ENCODE measurements at places on chromosomes 11 and 22.

DNA sequence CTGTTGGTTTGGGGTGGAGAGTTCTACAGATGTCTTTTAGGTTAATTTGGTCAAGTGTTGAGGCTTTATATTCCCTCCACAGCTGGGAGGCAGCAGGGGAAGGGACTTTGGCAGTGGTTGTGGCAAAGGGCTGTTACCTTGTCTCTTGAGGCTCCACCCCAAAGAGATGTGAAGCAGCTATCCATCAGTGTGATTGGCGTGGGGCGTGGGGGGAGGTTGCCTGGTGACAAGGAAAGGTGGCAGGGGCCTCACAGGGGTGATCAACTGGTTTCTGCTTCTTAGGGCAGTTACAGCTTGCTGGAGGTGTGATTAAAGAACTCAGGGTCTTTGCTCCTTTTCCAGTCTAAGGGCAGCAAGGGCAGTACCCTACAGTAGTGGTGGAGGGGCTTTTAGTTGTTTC, 59.3 kb downstream of the FANCF start:
- no peak overlapping the region for H3K27ac ChIP-seq
- DNase-seq = no peak
- no peaks in the 10 kb centered on the region for H3K4me1 ChIP-seq
- no peaks in the 10 kb centered on the region for H3K36me3 ChIP-seq
- no peak overlapping the region for H3K4me3 ChIP-seq

GRCh38 chr11:121556937-121557336, 104.2 kb upstream of the SORL1-AS1 start:
- peaks cover 46% of the 10 kb centered on the region for H3K4me1 ChIP-seq
- peak overlapping the region; percentile 5 for H3K27ac ChIP-seq
- H3K27me3 ChIP-seq = no peaks in the 10 kb centered on the region
- H3K4me3 ChIP-seq = no peak overlapping the region
- peaks cover 35% of the 10 kb centered on the region for H3K36me3 ChIP-seq

DNA sequence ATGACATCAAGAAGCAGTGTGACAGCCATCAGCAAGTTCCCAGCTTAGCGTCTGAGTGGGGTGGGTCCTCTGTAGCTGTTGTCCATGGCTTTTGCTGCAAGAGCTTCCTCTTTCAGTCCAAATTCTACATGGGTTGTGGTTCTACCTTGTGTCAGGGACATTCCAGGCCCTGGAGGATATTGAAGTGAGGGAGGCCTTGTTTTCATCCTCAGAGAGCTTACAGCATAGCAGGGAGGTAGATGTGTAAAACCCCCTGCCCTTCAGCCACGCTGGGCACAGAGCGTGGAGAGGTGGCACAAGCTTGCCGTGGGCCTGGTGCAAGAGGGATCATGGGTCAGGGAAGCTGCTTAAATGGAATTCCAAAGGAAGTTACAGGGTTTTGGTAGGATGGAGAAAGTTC, 93.9 kb downstream of the GRIK4 start:
- DNase-seq = no peak
- H3K36me3 ChIP-seq = no peaks in the 10 kb centered on the region
- H3K27me3 ChIP-seq = peaks cover 22% of the 10 kb centered on the region
- H3K4me3 ChIP-seq = no peak overlapping the region
- no peaks in the 10 kb centered on the region for H3K4me1 ChIP-seq

DNA sequence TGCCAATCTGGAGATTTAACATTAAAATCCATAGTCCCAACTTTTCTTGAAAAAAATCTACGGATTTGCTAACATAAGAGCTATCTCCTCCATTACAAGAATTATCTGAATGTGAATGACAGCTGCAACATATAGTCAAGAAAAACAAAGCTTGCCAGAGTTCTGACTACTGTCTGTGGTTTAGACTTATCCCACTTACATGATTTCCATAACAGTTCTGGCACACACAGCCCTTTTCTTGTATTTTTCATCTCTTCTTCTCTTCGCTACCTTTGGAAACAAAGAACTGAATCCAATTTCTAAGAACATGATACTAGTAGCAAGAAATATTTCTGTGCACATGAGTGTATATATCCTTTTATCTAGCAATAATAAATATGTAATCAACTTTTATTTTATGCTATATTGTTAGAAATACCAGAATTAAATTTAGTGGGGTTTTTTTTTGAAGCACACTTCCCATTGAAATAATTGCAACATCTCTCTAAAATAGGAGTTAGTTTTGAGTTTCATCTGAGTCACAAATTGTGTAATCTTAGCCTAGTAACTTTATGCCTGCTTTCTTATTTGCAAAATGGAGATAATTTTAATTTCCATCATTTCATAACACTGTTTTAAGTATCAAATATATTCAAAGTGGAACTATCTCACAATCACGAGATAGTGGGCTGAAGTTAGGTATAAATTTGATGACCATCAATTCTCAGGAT, 1217.6 kb downstream of the JRKL start:
- DNase-seq = no peak
- H3K36me3 ChIP-seq = no peaks in the 10 kb centered on the region
- H3K27ac ChIP-seq = no peak overlapping the region
- H3K4me3 ChIP-seq = no peak overlapping the region

DNA sequence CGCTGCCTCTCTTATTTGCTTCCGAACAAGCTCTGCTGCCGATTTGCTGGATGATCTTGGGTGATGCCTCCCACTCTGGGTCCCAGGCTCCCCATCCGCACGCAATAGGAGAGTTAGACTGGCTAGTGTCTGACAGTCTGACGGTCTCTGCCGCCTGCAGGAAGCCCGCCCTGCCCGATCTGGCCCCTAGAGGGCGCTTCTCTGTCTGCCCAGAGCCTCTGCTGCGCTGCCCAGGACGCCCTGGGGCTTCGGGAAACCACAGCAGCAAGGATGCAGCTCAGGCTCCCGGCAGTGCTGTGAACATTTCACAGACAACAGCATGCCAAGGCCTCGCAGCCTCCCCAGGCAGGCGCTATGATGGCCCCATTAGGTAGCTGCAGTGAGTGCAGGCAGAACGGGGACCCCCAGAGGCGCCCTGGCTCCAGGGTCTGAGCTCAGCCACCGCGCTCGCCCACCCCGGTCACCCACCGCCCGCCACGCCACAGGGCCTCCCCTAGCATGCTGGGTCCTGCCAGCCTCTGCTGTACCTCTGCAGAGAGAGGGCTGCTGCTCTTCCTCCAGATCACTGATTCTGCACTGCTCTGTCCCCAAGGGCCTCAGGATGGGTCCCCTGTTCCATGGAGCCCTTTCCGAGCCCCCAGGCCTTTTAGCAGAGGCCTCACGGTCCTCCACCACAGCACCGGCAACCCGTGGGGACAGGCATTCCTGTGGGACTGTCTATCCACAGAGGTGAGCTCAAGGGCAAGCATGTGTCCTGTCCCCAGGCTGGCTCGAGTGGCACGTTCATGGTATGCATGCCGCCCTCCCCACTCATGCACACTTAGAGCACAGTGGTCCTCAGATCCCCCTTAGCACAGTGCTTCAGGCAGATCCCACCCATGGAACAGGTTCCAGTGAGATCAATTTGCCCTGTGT, 4.3 kb upstream of the BAIAP2L2 start:
- no peak overlapping the region for H3K27ac ChIP-seq
- DNase-seq = peak; percentile 73
- peaks cover 3% of the 10 kb centered on the region for H3K4me1 ChIP-seq
- no peaks in the 10 kb centered on the region for H3K36me3 ChIP-seq
- no peaks in the 10 kb centered on the region for H3K27me3 ChIP-seq

DNA sequence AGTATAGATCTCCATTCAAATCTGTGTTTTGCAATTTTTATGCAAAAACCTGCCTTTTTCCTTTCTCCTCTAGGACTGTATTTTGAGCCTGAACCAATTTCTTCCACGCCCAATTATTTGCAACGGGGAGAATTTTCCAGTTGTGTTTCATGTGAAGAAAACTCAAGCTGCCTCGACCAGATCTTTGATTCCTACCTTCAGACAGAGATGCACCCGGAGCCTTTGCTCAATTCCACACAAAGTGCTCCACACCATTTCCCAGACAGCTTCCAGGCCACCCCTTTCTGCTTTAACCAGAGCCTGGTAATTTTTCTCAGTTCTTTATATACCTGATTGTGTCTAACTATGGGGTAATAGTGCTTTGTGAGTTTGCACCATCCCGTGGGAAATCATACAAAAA, 8.0 kb downstream of the POU2AF3 start:
- H3K4me1 ChIP-seq = no peaks in the 10 kb centered on the region
- peaks cover 24% of the 10 kb centered on the region for H3K27me3 ChIP-seq

DNA sequence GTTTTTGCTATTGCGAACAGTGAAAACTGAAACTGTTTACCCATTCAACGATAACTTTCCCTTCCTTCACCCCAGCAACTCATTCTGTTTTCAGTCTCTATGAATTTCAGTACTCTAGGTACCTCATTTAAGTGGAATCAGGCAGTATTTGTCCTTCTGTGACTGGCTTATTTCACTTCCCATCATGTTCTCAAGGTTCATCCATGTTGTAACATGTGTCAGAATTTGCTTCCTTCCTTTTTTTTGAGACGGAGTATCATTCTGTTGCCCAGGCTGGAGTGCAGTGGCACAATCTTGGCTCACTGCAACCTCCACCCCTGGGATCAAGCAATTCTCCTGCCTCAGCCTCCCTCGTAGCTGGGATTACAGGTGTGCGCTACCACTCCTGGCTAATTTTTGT, 23.7 kb downstream of the HTR3B start:
- no peaks in the 10 kb centered on the region for H3K36me3 ChIP-seq
- no peak for DNase-seq
- no peak overlapping the region for H3K27ac ChIP-seq
- H3K27me3 ChIP-seq = peaks cover 21% of the 10 kb centered on the region
- H3K4me3 ChIP-seq = no peak overlapping the region

GRCh38 chr22:36180928-36181327, 20.4 kb upstream of the APOL3 start:
- no peaks in the 10 kb centered on the region for H3K4me1 ChIP-seq
- no peak overlapping the region for H3K27ac ChIP-seq
- H3K27me3 ChIP-seq = no peaks in the 10 kb centered on the region
- no peak for DNase-seq
- H3K36me3 ChIP-seq = no peaks in the 10 kb centered on the region

DNA sequence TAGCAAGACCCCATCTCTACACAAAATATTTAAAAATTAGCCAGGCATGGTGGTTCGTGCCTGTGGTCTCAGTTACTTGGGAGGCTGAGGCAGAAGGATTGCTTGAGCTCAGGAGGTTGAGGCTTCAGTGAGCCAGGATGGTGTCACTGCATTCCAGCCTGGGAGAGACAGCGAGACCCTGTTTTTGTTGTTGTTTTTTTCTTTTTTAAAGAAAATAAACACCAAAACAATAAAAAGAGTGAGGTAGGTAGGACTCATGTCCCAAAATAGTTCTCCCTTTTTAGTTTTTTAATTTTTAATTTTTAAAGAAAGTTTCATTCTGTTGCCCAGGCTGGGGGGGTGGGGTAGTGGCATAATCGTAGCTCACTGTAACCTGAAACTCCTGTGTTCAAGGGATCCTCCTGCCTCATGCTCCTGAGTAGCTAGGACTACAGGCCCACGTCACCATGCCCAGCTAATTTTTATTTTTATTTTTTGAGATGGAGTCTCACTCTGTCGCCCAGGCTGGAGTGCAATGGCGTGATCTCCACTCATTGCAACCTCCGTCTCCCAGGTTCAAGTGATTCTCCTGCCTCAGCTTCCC, 25.5 kb upstream of the MALAT1 start:
- peaks cover 10% of the 10 kb centered on the region for H3K4me1 ChIP-seq
- no peak for DNase-seq
- no peaks in the 10 kb centered on the region for H3K36me3 ChIP-seq
- peak overlapping the region; percentile 99 for H3K27ac ChIP-seq

- H3K27me3 ChIP-seq = peaks cover 6% of the 10 kb centered on the region
- DNase-seq = no peak
- H3K4me1 ChIP-seq = no peaks in the 10 kb centered on the region
- no peak overlapping the region for H3K27ac ChIP-seq
- no peak overlapping the region for H3K4me3 ChIP-seq
Measured at GRCh38 chr11:87444993-87445392, 407.3 kb downstream of the TMEM135 start.

- peaks cover 9% of the 10 kb centered on the region for H3K4me1 ChIP-seq
- DNase-seq = no peak
- no peaks in the 10 kb centered on the region for H3K36me3 ChIP-seq
- H3K27ac ChIP-seq = no peak overlapping the region
Measured at GRCh38 chr11:69700278-69701140, 3.3 kb downstream of the FGF19 start.

- DNase-seq = no peak
- H3K36me3 ChIP-seq = no peaks in the 10 kb centered on the region
- H3K27ac ChIP-seq = no peak overlapping the region
- no peaks in the 10 kb centered on the region for H3K4me1 ChIP-seq
- no peak overlapping the region for H3K4me3 ChIP-seq
Measured at GRCh38 chr11:15379483-15379882, 264.8 kb downstream of the INSC start.

DNA sequence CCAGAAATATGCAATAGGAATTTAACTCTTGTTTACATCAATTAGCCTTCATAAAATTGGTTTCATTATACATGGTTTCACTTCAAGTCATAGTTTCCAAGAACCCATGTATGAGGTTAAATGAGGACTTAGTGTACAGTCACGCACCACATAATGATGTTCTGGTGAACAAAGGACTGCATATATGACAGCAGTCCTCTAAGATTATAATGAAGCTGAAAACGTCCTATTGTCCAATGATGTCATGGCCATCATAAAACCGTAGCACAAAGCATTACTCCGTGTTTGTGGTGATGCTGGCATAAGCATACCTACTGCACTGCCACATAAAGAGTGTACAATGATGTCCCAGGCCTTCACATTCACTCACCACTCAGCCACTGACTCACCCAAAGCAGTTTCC, 31.1 kb downstream of the SMCO4 start:
- H3K27ac ChIP-seq = no peak overlapping the region
- no peaks in the 10 kb centered on the region for H3K27me3 ChIP-seq
- H3K4me1 ChIP-seq = no peaks in the 10 kb centered on the region
- H3K36me3 ChIP-seq = no peaks in the 10 kb centered on the region

DNA sequence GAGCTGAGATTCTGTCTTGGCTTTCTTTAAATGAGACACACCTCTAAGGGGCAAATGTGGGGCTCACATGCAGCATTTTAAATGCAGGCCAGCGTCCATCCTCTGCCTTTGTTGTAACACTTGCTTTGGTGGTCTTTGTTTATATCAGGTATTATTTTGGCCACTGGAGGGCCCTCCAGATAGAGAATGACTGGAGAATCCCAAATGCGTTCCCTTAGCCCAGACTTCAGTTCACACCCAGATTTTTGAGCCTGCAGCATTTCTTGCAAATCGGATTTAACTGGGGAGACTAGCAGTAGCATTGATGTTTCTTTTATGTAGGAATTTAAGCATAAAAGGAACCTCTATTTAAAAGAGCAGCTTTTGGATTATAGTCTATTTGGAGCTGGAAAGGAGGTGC, 200.2 kb upstream of the SORL1-AS1 start:
- no peak overlapping the region for H3K4me3 ChIP-seq
- H3K36me3 ChIP-seq = peaks cover 5% of the 10 kb centered on the region
- peaks cover 22% of the 10 kb centered on the region for H3K4me1 ChIP-seq
- H3K27ac ChIP-seq = no peak overlapping the region

GRCh38 chr11:3022300-3022967, 30.3 kb upstream of the NAP1L4 start:
- H3K27me3 ChIP-seq = no peaks in the 10 kb centered on the region
- peaks cover 6% of the 10 kb centered on the region for H3K36me3 ChIP-seq
- no peak for DNase-seq
- peak overlapping the region; percentile 52 for H3K4me3 ChIP-seq
- peaks cover 56% of the 10 kb centered on the region for H3K4me1 ChIP-seq
- H3K27ac ChIP-seq = peak overlapping the region; percentile 78

- no peak overlapping the region for H3K27ac ChIP-seq
- peaks cover 19% of the 10 kb centered on the region for H3K27me3 ChIP-seq
- no peak for DNase-seq
- no peaks in the 10 kb centered on the region for H3K36me3 ChIP-seq
- H3K4me3 ChIP-seq = no peak overlapping the region
Measured at GRCh38 chr11:94533206-94533605, 10.5 kb upstream of the FUT4 start.
